ENCODE measurements at places on chromosomes 2 and 18.

GRCh38 chr18:70373042-70373519, 84.2 kb downstream of the SOCS6 start:
- DNase-seq: no peak

DNA sequence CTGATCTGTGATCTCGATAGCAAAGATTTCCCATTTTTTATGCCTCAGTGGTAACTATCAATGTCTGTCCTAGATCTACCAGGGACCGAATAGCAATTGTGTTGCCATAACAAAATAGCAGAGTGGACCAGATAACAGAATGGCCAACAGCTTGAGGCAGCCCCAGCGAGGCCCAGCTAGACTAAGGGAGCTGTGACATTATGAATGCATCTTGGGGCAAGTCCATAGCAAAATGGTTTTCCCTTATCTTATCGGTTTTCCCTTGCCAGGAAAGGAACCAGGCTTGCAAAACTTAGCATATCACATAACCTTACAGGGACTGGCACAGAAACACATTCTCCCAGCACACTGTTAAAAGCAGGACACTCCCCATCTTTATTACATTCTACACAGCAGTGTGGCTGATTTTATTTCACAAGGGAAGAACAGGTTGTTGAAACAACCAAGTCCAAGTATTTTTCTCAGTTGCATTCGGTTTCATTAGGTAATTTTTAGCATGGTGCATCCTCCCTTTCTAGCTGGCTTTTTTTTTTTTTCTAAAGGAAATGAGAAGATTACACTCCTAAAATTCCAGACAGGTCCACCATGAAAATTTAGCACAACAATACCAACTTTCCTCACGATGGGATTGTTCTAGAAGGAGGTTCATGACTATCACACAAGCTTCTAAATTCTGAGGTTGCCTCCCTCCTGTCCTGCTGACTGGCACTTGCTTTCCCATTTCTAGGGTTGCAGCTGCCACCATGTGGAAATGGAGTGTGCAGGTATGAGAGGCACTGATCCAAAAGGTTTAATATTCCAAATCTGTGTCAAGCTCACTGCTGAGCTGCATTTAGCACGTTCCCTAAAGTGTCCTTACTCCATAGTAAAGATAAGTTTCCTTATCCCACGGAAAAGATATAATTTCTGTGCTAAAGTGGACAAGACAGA, 97.0 kb upstream of the SLC35G4 start:
- no peak for DNase-seq

- no peak for DNase-seq
Measured at GRCh38 chr2:172168917-172169346, 66.2 kb upstream of the DLX2 start.

DNA sequence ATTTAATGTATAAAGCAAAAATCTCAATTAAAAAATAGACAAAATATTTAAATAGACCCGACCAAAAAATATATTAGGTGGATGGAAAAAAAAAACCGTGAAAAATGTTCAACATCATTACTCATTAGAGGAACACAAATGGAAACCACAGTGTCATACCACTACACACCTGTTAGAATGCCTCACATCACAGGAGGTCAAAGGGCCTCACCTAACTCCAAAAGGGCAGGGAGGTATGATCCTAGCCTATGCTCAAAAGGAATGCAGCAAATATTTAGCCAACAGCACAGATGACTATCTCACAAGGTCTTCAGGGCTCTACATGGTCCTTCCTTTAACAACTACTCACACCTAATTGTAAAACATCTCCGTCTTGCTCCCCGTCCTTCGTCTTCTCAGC, 185.5 kb upstream of the SETBP1 start:
- DNase-seq: no peak

GRCh38 chr2:86675511-86676015, 44.5 kb upstream of the RMND5A start:
- no peak for DNase-seq

DNA sequence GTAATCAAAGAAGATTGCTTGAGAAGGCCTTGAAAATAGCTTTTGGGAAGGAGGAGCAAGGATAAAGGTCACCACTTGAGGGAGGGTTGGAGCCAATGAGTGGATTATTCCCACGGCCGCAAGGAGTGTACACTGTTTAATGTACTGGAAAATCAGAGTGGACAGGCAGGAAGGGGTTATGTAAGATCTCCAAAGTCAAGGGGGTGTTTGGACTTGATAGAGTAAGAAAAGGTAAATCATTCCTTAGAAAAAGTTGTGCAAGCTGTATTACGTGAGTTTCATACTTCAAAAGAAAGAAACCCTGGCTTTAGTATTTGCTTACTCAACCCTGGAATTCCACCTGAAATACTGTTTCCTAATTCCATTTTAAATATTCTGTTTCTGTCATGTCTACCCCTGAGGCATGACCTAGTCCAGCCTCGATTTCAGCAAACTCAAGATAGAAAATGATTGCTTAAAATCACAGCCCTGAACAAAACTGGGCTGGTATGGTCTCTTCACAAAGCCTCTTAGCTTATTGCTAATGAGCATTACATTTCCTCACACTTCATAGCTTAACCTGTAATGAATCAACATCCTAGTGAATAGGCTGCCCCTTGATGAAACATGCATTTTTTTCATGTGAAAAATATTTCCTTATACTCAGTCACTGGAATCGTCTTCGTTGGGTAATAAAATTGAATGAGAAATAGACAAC, 1.1 kb downstream of the MREG start:
- DNase-seq: no peak

GRCh38 chr2:28567061-28567471, 71.2 kb downstream of the PLB1 start:
- peak; percentile 22 for DNase-seq

DNA sequence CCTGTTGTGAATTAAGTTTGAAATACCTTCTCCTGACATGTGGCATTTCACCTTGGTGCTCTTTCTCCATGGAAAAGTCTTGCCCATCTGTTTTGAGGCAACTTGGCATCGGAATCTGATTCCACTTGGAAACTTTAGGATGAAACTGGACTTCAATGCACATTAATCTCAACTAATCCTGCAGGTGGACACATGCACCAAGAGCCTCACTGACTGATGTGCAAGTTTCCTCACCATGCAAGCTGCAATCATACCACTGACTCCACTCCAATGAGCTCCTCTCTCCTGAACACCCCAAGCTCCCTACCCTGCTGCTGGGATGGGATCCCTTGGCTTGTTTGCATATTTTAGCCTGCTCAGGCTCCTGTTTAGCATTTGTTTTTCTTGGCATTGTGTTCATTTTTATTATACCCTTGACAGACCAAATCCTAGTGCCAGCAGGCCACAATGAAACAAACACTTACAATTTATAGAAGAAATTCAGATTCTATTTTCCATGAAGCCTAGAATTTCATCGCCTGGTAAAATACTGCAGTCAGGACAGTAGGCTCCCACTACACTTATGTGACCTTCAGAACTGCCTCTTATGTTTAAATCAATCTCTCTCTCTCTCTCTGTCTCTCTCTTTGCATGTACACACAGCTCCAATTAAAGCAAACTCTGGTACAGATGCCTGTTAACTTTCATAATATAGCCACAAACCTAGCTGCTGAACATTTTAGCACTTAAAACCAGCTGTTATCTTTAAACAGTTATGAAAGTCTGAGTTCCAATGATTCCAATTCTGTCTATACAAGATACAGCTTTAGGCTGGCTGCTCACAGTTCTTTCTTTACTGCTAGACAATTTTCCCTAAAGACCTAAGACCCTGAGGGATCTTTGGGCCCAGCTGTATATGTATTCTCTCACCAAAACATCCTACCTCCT, 141.5 kb downstream of the OSR1 start:
- no peak for DNase-seq

- DNase-seq: no peak
Measured at GRCh38 chr2:30266705-30267104, 35.4 kb downstream of the LBH start.

- no peak for DNase-seq
Measured at GRCh38 chr2:137977790-137978189, 13.5 kb downstream of the HNMT start.

DNA sequence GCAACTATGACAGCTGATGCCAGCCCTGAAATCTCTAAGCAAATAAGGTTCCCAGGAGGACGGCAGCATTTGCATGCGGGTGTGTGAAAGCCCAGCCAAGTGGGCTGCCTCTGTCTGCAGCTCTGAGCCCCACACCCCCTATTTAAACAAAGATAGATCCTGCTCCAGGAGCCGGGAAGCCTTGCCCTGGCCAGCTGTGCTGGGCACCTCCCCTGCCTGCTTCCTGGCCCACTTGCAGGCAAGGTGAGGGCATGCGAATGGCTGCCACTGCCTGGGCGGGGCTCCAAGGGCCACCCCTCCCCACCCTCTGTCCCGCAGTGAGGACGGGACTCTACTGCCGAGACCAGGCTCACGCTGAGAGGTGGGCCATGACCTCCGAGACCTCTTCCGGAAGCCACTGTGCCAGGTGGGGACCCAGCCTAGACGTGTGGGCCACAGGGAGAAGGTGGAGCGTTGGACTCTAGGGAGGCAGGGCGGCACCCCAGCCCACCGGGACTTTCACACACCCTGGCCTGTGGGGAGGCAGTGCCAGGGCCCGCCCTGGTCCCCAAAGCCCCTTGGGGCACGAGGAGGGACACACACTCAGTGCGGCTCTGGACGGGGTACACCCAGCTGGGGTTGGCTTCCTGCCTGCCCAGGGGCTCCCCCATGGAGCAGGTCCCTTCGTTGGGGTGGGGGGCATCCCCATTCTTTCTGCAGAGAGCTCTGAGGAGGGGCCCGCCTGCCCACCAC, at the start of gene ANO7:
Gene ANO7 (plus strand): TSS at position 317 of the 732 bp plus-strand sequence. CDS start 1,387 bp downstream, outside the sequence.
- no peak for DNase-seq

GRCh38 chr2:240946046-240946445, 39.9 kb downstream of the CROCC2 start:
- no peak for DNase-seq

Measured in K562 (cell line).